ENCODE measurements at places on chromosomes 3 and 15. TPM values are rescaled to one million over a fixed set of nuclear protein-coding genes. Genes with fewer than 3 reads are reported as not detected.

FBXO45 gene
- total RNA-seq: 23.1 TPM

GRCh38 chr15:73851689-73852088 is 21.7 kb upstream of the TBC1D21 start:
- H3K27ac ChIP-seq: no peak overlapping the region
- no peaks in the 10 kb centered on the region for H3K27me3 ChIP-seq
- no peak overlapping the region for H3K4me3 ChIP-seq
- DNase-seq: peak; percentile 91
- no peaks in the 10 kb centered on the region for H3K36me3 ChIP-seq

- no peak overlapping the region for H3K27ac ChIP-seq
- DNase-seq: no peak
- peaks cover 5% of the 10 kb centered on the region for H3K36me3 ChIP-seq
- H3K4me3 ChIP-seq: no peak overlapping the region
Observed at GRCh38 chr15:21260966-21261395, 179.3 kb downstream of the POTEB3 start.

GRCh38 chr3:16214366-16214765 is 39.9 kb downstream of the GALNT15 start:
- no peak overlapping the region for H3K27ac ChIP-seq
- no peak for DNase-seq
- H3K27me3 ChIP-seq: no peaks in the 10 kb centered on the region
- H3K4me1 ChIP-seq: no peaks in the 10 kb centered on the region

DNA sequence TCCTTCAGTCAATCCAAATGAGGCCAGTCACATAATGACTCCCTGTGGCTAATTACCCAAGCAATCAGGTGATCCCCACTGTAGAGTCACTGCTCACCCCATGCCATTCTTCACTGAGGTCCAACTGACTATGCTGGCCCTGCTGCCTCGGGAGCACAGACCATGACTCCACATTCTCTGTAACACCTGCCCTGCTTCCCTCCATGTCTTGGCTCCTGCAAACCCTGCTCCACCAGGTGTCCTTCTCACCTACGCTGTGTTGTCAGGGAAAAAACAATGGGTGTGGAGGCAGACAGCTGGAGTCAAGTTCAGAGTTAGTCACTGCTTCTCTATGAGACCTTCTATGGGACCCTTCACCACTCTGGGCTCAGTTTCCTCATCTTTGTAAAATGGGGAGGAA is 6.1 kb upstream of the SFMBT1 start:
- no peaks in the 10 kb centered on the region for H3K36me3 ChIP-seq
- H3K27ac ChIP-seq: no peak overlapping the region
- no peaks in the 10 kb centered on the region for H3K4me1 ChIP-seq
- no peak for DNase-seq
- no peak overlapping the region for H3K4me3 ChIP-seq

Data from neural progenitor cell (in vitro differentiated cells).